ENCODE measurements at places on chromosomes 6 and 20.

DNA sequence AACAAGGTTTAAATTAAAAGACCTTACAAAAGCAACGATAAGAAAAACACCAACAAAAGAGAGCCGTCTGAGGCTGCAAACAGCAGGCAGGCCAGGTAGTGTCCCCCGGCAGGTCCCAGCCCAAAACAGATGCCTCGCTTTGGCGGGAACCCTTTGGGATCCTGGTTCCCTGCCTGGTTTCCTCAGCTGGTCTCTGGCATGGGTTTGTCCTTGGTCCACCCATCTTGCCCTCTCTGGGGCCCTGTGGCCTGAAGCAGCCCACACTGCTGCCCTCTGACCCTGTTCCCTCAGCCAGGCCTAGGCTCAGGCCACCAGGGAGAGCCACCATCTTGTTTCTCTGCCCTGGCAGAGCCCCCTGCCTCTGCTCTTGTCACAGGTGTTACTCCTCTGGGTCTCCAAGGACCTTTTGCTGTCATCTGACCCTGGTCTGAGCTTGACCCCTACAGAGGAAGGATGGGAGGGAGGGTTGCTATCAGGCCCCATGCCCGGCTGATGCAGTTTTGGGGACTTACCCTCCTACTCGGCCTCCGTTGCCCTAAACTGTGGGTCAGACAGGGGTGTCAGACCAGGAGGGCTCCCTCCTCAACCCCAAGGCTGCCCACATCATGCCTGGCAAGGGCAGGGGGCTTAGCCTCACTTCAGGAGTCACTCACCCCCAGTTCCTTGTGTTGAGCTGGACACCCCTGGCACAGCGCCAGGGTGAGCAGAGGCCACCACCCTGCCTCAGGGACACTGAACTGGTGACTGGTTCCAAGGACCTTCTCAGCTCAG, 30.6 kb upstream of the GRM4 start:
- no peak for DNase-seq

GRCh38 chr6:53898026-53898795, 103.4 kb downstream of the LRRC1 start:
- DNase-seq: no peak

GRCh38 chr6:31541059-31541657, 645 bp downstream of the DDX39B start:
- peak; percentile 62 for DNase-seq

- no peak for DNase-seq
Measured at GRCh38 chr6:144753023-144753705, 468.0 kb downstream of the UTRN start.

DNA sequence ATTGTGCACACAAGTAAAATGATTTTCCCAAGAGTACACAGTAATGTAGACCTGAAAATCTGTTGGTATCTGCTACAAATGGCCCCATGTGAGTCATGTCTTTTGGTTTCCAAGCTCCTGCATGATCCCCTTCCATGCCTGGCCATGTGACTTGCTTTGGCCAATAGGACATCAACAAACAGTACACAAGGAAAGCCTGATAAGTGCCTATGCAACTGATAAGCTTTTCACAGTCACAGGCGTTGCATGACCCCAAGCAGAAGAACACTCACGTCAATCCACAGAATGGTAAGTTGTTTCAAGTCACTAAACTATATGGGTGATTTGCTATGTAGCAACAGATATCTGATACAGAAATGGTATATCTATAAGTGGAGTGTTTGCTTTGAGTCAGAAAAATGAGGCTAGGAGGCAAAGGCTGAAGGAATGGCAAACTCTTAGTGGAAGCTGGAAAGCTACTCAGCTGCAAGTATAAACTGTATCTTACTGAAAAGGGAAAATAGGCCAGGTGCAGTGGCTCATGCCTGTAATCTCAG, 160.1 kb upstream of the BEND3 start:
- no peak for DNase-seq

GRCh38 chr6:3813918-3814317, 35.3 kb upstream of the FAM50B start:
- no peak for DNase-seq

GRCh38 chr6:112717401-112717800, 370.3 kb downstream of the RFPL4B start:
- DNase-seq: no peak

DNA sequence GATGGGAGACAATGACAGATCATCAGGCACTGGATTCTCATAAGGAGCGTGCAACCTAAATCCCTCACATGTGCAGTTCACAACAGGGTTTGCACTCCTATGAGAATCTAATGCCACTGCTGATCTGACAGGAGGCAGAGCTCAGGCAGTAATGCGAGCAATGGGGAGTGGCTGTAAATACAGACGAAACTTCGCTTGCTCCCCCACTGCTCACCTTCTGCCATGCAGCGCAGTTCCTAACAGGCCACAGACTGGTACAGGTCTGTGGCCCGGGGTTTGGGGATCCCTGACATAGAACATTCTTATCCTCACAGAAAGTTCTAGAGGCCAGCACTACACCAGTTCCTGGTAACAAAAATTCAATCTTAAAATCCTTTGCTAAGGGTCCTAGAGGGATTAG, 23.2 kb downstream of the RRAGD start:
- DNase-seq: no peak

GRCh38 chr6:21590346-21590745, 3.2 kb upstream of the SOX4 start:
- no peak for DNase-seq

- DNase-seq: no peak
Measured at GRCh38 chr20:17748279-17748678, 48.5 kb downstream of the BANF2 start.

DNA sequence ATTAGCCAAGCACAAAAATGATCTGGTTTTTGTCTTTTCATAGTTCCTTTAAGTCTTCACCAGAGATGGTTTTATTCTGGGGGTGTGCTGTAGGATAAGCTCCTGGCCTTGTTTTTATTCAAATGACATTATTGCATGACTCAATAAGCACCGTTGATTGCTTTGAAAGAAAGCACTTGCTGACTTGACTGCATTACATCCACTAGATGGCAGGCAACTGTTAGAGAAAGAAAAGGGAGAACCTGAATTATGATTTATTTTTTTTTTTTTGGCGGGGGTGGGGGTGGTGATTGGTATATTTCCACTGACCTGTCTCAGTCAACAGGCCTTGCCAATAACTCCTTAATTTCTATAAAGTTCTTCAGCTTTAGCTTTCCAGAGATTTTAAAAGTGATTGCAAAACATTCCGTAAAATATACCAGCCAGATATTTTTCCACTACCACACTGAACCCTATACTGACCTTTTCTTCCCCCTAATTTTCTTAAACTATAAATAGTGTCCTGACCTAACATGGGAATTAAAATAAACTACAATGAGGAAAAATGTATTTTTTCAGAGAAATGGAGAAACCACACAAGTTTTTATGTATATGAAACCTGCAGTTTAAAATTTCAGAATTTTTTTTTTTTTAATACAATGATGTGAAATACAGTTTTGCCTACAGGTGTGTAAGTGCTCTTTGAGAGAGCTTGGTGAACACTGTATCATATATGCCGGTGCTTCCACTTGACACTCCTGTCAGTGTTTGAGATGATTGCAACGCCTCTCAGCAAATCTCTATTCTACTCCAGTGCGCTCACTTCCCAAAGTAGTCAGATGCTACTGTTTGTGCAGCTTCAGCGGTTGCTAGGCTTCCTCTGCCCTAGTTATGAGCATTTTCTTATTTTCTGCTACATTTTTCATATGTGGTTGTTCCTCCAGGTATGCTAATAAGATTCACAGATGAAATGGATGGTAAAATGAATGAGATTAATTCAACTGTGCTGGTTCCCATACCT, 274.3 kb downstream of the CD109 start:
- no peak for DNase-seq

- DNase-seq: no peak
Measured at GRCh38 chr6:66198062-66198624, 491.1 kb upstream of the EYS start.

DNA sequence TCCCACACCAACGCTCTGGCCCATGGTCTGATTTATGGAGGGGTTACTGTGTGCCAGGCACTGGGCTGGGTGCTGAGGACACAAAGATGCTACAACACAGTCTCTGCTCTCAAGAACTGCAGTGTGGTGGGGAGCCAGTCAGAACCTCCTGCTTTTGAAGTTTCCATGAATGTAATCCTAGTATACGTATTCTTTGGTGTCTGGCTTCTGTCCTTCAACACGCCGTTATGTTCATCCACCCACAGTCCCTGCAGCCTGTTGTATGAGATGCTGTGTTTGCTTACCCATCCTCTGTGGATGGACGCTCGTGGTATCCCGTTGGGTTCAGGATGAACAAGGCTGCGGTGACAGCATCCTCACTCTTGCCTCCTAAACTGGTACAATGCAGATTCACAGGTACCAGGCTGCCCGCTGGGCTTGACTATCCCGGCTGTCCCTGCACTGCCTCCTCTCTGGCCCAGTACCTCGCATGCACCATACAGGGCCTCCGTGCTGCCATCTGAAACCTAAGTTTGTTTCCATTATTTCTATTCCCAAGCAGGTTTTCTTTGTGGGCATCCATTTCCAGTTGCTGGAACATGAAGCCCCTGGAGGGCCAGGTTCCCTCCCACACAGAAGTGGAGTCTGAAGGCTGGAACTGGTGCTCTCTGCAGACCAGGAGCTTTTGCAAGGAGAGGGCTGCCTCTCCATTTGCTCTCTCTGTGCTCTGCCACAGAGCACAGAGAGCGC, 364.5 kb downstream of the ZFAND3 start:
- DNase-seq: peak; percentile 11

DNA sequence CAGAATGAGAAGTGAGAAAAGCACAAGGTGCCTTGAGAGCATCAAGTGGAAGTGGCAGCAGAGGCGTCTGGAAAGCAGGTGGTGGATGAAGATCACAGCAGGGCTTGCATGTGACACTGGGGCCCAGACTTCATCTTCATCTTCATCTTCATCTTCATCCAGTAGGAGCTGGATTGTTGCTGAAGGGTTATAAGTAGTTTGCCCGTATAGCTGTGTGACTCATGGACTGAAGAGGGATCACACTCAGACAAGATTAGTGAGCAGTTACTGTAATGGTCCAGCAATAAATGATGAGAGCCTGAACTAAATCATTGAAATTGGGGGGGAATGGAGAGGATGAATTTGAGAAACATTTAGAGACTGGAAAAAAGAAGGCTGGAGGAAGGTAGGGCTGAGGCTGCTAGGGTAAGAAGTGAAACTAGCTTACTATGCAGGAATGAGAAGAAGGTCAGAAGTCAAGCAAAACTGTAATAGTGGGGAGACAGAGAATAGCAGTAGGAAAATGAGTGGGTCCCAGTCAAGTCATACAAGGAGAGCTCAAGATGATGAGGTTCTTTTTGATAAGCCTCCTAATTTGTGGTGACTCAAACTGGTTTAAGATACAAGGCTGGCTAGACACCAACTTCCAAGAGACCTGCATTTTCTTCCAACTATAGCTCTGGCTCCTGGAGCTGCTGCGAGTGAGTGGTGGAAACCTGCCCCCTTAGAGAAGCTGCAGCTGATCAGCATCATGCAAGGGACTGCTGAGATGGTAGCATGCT, 92.3 kb upstream of the BEND6 start:
- DNase-seq: no peak

- DNase-seq: no peak
Measured at GRCh38 chr20:37267667-37268313, 6.2 kb upstream of the GHRH start.

DNA sequence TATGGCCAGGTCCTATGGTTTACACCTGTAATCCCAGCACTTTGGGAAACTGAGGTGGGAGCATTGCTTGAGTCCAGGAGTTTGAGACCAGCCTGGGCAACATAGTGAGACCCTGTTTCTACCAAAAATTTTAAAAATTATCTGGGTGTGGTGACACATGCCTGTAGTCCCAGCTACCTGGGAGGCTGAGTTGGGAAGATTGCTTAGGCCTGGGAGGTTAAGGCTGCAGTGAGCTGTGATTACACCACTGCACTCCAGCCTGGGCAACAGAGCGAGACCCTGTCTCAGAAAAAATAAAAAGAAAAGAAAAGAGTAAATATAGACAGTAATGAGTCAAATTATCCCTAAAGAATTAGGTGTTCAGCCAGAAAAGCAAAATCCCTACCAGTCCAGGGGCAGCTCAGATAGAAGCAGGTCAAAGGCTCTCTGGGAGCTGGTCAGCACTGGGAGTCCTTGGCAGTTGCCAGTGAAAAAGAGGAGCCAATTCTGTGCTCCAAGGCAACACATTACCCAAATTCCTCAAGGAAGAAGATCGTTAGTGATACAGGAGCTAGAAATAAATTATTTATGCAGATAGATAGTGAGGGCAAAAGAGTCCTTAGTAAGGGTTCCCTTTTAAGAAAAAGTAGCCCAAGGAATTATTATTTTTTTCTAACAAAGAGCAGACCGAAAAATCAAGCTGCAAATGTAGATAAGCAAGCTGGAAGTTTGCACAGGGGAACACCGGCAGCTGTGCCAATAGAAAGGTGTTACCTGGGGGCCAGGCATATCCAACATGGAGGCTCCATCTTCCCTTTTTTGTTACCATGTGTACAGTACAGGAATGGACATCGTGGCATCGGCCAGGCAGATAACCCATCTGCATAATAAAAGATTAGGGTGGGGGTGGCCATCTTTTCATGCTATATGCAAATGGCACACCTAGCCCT, 31.4 kb upstream of the SEC63 start:
- DNase-seq: no peak

DNA sequence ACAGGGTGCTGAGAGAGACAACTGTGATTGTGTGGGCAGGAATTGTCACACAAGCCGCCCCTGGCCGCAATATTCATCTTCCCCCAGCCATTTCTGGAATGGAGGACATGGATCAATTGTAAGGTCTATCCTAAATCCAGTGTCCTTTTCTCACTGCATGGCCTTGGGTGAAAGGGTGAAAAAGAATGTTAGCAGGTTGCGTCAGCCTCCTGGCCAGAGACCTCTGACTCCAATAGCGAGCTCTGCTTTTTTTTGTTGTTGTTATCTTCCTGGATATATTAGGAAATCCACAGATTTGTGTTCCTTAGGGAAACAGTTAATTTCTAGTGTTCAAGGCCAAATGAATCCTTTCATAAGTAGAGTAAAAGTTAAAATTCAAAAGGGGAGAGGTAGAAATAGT, 47.1 kb upstream of the CD83 start:
- no peak for DNase-seq

- no peak for DNase-seq
Measured at GRCh38 chr6:136547336-136547735, 2.9 kb downstream of the MAP7 start.

- DNase-seq: peak; percentile 37
Measured at GRCh38 chr6:44569931-44570385, 182.5 kb downstream of the CDC5L start.

- DNase-seq: peak; percentile 38
Measured at GRCh38 chr6:146770965-146771735, 172.4 kb downstream of the ADGB start.
